ENCODE measurements at places on chromosomes 4 and X.

GRCh38 chrX:53654376-53654775, 32.1 kb downstream of the HUWE1 start:
- DNase-seq, result no peak

DNA sequence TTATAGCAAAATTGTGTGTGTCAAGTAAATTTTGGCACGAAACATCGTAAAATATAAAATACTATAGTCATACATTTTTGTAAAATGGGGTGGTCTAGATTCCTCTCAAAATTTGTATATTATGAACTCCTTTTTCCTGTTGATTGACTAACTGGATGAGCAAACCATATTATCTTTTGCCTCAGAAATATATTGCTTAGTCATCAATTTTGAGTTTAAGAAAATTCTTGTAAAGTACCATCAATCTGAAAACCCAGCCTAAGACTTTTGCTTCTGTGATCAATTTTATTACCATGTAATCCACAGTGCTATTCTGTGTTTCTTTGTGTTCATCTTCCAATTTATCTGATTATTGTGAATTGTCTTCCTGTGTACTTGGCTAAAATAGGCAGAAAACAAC, 98.0 kb upstream of the PCDH18 start:
- no peak for DNase-seq

GRCh38 chr4:38237139-38237538, 276.9 kb downstream of the PTTG2 start:
- no peak for DNase-seq

DNA sequence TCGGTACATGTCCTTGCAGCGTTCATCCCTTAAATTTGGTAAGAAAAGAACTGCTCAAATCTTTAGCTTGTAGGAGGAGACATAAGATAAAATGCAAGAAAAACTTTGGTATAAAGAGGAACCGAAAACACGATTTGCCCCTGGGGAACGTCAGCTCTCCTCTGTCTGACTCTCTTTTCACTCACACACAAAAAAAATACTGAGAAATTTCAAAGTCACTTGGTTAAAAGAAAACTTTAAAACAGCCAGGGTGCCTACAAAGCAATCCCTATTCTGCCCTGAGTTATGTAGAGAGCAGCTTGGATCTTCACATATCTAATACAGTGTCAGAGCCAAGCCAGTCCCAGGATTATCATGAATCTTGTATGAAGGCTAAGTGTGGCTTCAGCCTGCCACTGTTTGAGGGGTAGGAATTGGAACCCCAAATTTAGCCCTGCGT, 248.5 kb upstream of the CXXC4 start:
- DNase-seq, result no peak

GRCh38 chrX:15749642-15750610, 11.9 kb downstream of the CA5B start:
- DNase-seq, result peak; percentile 58

- DNase-seq, result no peak
Measured at GRCh38 chr4:87633243-87633642, 16.8 kb upstream of the DMP1 start.

- peak; percentile 43 for DNase-seq
Measured at GRCh38 chrX:47637546-47638195, 7.9 kb upstream of the CFP start.
